ENCODE measurements at places on chromosomes 11 and 22. TPM values are rescaled to one million over a fixed set of nuclear protein-coding genes. Genes with fewer than 3 reads are reported as not detected.

Gene ABTB2
- total RNA-seq = 3.8 TPM

Gene OR8B12
- total RNA-seq = not detected

Gene MS4A12
- total RNA-seq = not detected

Gene DGAT2
- total RNA-seq = 6.9 TPM

Gene CASP1
- 74.3 TPM for total RNA-seq

Gene CBLIF
- total RNA-seq = not detected

Gene WNT11
- not detected for total RNA-seq

Gene CKAP5
- 57.8 TPM for total RNA-seq

Gene UBASH3B
- 3.5 TPM for total RNA-seq

Gene NCAM1
- not detected for total RNA-seq

Gene FADS3
- total RNA-seq = 57.1 TPM

Gene CTNND1
- 75.2 TPM for total RNA-seq

Gene HOATZ
- not detected for total RNA-seq

Gene OR52E8
- total RNA-seq = not detected

Gene KLHDC7B
- 0.60 TPM for total RNA-seq

Gene ZNF202
- 3.9 TPM for total RNA-seq

Gene MUC15
- total RNA-seq = not detected

Gene PRDM10
- total RNA-seq = 3.1 TPM

Gene TSPAN32
- 0.47 TPM for total RNA-seq

Gene CCDC81
- total RNA-seq = 0.26 TPM

Gene RNF26
- 2.7 TPM for total RNA-seq

Gene ZNF74
- total RNA-seq = 12.0 TPM

Gene SPI1
- total RNA-seq = not detected

Gene MMP27
- total RNA-seq = not detected

Gene DERL3
- total RNA-seq = 0.43 TPM
